ENCODE measurements at places on chromosomes 4 and X.

DNA sequence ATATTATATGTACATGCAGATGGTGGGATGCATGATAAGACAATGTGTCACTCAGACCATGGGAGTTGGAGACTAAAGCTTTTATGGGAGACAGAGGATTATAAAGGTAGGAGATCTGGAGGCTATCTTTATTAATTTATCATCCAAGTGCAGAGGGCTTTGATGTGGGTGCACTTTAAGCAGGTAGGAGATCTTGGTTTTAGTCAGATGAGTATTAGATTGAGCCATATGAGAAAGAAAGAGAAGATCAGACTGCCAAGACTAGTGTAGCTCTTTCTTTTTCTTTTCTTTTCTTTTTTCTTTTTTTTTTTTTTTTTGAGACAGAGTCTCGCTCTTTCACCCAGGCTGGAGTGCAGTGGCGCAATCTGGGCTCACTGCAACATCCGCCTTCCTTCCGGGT lies 84.9 kb upstream of the CAMK2D start:
- no peak for DNase-seq

DNA sequence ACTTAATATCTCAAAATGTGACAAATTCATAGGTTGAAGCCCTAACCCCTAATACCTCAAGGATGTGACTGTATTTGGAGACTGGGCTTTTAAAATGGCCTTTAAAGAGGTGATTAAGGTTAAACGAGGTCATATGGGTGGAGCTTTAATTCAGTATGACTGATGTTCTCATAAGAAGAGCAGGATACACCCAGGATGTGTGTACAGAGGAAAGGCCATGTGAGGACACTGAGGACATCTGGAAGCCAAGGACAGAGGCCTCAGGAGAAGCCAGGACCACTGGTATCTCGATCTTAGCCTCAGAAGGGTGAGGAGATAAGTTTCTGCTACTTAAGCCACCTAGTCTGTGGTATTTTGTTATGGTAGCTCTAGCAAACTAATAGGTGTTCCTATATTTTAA lies 49.0 kb upstream of the SHISA3 start:
- DNase-seq = no peak

DNA sequence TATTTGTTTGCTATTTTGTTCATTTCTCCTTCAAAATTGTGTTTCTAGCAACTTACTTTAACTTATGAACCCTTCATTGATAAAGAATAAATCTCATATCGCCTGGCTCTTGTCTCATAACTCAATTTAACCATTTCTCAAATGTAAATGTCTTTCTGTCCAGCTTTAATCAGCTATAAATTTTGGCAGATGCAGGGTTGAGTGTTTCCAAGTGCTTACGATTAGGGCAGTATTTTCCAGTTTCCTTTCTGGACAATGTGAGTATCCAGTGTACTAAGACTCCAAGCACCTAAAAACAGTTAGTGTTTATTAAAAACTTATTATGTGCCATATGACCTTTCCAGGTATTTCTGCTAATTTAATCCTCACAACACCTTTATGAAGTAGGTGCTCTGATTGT lies 218.6 kb upstream of the GK2 start:
- DNase-seq = no peak

GRCh38 chr4:36222702-36223101 lies 21.6 kb downstream of the ARAP2 start:
- DNase-seq = no peak

DNA sequence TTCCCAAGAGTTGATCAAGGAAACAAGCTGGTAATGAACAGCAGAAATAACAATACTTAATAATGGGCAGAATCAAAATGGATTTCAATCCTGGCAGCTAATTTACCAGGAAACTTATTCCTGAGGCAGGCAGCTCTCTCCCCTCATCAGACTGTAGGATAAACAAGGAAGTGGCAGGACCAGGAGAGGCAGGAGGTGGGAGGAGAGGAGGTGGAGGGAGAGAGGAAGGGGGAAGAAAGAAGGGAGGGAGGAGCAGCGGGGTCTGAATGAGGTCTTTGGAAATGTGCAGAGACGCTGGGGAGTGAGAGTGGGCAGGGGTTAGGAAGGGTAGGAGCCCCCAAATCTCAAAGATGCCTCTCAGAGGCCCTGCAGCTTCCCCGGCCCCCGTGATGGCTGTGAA lies 231.5 kb downstream of the BCOR start:
- DNase-seq = peak; percentile 60

DNA sequence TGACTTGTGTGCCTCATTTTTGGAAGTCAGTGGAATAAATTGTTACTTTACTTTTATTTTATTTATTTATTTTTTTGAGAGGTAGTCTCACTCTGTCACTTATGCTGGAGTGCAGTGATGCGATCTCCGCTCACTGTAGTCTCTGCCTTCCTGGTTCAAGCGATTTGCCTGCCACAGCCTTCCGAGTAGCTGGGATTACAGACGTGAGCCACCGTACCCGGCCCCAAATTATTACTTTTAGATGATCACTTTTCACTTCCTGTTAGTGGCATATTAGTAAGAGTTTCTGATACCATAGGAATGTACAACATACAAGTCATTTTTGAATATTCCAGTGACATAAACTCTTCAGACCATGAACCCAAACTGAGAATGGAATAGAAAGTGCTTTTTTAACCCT lies 611.0 kb upstream of the MAGEB2 start:
- no peak for DNase-seq

- no peak for DNase-seq
These were observed 495.3 kb downstream of the UBE2NL start for GRCh38 chrX:144379156-144379555.

DNA sequence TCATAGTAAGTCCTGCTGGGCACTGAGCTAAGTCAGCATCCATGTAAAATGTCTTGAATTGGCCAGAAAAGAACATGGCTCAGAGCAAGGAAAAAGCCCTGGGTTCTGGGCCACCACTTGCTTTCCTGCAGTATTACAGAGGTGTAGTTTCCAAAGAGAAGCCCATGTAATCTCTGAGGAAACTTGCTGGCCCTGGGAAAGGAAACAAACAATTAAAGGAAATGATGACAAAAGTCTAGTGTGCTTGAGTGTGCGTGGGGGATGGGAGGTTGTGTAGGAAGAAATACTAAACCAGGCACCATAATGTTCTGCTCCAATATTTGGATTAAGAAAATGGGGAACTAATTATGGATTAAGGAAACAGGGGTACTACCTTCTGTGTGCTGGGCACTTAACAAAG lies 39.5 kb upstream of the SMIM10L2A start:
- no peak for DNase-seq

- DNase-seq = no peak
These were observed 3.6 kb downstream of the SMIM14 start for GRCh38 chr4:39635023-39635422.

DNA sequence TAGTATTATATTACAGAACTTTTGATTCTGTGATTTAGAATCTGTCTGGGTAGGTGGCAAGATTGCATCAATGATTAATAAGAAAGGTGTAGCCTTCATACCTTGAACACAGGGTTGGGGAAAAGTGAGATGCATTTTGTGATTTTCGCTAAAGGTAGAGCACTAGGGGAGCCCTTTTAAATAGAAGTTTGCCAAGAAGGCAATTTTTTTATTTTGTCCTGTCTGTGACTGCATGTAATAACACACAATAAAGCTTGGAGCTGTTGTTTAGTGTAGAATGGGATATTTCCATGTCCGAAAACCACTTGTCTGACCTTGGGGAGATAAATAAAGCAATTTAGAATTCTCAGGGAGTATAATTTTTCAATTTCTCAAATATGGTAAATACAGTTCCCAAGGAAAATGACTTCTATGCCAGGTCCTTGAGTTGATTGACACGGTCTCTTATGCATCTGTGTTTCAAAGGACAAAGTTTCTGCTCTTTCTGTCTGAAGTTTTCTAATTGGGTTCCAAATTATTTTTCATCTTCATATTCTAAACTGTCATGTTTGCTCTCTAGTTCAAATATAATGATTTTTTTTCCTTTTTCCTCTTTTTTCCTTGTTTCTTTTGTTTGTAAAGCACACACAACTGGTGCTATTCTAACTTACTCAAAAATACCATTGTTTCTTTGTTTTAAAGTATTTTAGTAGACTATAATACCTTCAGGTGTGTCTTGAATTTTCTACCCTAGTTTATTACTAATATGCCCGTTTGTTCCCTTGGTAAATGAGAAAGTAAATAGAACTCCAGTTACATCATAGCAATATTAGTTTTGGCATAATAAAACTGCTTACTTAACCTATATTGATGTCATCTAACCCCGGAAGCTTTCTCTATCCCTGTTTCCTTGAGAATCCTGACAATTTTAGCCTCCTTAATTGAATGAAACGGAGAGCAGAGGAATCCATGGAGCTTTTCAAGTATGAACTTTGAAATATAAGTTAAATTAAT lies 87.8 kb upstream of the BMPR1B start:
- DNase-seq = no peak

GRCh38 chr4:173415885-173416653 lies 17.2 kb upstream of the SCRG1 start:
- no peak for DNase-seq

GRCh38 chr4:177419434-177419833 lies 22.8 kb downstream of the AGA start:
- no peak for DNase-seq

DNA sequence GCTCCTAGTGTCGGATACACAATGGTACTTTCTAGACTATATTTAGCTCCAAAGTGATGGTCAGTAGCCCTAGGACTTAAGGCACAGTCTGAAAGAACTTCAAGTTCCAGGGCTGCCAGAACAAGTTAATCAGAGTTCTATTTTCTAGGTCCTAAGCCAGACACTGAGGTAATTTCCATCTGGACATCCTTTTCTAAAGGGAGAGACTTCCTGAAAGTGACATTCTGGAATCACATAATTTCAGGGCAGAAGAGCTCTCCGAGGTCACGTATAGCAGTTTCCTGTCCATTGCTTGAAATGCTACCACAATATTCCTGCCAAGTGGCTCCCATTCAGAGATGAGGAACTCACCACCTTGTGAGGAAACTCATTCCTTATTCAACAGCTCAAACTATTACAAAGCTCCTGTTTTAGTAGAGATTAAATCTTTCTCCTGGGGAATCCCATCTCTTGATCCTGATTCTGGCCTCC lies 117.9 kb downstream of the COL25A1 start:
- DNase-seq = peak; percentile 42

Data from umbilical cord (tissue), 2 donors.